ENCODE measurements at places on chromosomes 5 and 9. TPM values are rescaled to one million over a fixed set of nuclear protein-coding genes. Genes with fewer than 3 reads are reported as not detected.

The RASGEF1C gene
- total RNA-seq, result not detected

The MELK gene
- total RNA-seq, result 12.9 TPM

The PCDHGB3 gene
- 3.6 TPM for total RNA-seq

The MFAP3 gene
- 145 TPM for total RNA-seq

The SETD9 gene
- 14.7 TPM for total RNA-seq

The MIER3 gene
- total RNA-seq, result 35.9 TPM
